ENCODE measurements at places on chromosomes 2 and 18.

GRCh38 chr18:7329016-7329415, 98.1 kb downstream of the LRRC30 start:
- no peak for DNase-seq

DNA sequence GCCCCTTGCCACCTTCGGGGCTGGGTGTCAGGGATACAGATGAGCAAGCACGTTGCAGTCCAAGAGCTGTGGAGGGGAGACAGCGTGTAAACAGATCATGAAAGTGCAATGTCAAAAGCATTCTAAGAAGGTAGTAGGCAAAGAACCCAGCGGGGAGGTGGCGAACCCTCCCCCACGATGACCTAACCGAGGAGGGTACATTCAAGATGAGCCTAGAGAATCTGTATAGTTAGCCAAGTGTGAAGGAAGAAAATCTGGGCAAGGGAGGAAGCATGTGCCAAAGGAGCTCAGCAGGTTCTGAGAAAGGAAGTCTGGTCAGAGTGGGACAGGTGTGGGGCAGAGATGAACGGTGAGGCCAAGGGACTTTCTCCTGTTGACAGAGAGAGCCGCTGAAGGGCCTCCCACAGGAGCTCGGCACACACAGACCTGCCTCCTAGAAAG, 106.9 kb downstream of the SP3 start:
- no peak for DNase-seq

- DNase-seq: peak; percentile 27
These were observed 32.8 kb downstream of the TTC32 start for GRCh38 chr2:19868701-19869580.

DNA sequence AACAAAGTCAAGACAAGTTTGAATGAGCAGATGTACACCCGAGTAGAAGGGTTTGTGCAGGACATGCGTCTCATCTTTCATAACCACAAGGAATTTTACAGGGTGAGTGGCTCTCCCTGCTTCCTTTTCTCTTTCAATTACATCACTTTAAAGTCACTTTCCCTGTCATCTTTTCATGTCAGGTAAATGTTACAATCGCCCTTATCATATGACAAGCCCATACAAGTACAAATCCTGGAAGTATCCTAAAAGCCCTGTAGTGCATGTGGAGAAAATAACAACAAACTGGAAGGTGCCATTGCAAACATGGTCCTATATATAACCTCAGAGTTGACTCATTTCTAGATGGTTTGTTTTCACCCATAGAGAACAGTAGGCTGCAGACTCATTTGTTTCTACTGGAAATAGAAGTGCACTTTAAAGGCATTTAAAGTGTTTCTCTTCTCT, 126.0 kb downstream of the SP100 start:
- no peak for DNase-seq

DNA sequence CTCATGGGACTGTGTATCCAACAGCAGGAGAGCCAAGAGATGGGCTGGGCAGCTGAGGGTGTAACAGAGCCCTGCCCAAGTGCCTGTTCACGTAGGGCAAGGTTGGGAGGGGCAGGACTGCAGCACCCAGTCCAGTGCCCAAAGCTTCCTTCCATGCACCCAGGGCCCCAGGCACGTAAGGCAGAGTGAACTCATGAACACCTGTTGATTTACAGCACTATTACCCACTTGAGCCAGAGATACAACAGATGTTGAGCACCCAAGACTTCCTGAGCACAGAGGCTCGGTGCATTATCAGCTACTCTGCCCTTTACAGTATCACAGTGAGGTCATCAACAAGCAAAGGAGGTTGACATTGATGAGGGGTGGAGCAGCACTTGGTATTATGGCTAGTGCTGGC, 50.2 kb upstream of the FHL2 start:
- no peak for DNase-seq

GRCh38 chr2:174971868-174972781, 33.1 kb downstream of the CHN1 start:
- DNase-seq: no peak

GRCh38 chr18:14925281-14925709, 177.3 kb downstream of the ANKRD30B start:
- DNase-seq: no peak

- no peak for DNase-seq
These were observed 1463.6 kb downstream of the LRP1B start for GRCh38 chr2:140667203-140667602.

DNA sequence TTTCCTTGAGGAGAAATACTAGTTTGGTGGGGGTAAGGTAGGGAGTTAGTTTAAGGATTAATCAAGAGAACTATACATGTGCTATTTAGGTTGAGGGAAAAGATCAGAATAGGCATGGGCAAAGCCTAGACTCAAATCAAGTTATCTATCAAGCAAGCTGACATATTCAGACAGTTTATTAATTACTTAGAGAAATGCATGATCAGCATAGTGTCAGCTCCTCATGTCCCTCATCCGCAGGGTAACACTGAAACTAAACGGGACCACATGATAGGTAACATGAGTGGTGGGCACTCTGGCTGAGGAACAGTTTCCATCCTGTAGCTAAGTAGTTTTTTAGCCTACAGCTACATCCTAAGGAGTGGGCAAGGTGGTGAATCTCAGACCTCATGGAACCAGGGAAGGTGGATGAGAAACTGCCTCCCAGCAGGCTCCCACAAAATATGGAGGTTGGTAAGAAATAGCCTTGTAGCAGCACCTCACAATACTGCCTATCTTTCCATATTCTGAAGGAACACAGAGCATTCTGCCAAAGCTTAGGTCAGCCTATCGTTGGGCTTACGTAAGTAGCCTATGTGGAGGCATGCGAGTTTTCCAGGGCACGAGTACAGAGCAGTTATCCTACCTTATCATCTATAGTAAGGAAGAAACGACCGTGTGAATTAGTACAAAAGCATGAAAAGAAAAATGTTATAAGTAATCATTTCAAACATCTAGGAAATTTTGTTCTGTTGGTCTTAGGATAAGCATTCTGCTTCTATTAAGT, 18.4 kb downstream of the ZC3H6 start:
- no peak for DNase-seq

DNA sequence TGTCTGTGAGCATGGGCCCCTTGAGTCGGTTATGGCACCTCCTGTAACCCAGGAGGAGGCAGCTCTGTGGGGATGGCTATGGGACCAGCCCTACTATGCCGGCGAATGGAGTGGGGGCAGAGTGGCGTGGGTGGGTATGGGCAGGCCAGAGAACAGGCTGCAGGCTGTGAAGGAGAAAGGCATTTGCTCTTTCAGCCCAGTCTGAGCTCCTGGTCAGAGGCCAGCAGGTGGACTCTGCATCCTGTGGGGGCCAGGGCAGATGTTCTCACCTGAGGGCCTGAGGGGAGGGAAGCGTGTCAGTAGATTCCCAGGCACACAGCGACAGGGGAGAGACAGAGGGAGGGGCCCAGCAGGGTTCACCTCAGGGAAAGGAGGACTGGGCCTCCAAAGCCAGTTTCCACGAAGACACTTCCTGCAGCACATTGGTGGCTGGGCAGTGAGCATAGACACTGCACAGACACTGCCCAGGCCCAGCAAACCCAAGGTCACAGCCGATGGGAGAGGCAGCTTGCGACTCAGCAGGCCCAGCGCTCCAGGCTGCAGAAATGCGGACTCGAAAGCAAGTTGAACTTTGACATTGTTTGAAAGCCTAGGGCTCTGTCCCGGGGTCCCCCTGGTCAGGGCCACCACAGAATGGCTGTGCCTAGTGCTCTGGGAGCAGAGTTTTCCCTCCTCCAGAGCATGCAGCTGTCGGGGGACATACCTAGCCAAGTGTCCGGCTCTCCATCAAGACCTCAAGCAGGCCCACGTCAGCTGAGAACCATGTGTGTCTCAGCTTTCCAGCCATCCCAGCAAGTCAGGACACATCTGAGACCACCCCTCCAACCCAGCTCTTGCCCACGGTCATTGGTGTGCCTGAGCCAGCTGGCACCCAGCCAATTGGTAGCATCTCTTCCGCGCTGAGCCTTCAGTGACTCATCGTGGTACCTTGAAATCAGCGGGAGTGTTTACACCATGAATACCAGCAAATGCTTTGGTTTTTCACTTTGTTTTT, 53.8 kb downstream of the TGOLN2 start:
- no peak for DNase-seq

DNA sequence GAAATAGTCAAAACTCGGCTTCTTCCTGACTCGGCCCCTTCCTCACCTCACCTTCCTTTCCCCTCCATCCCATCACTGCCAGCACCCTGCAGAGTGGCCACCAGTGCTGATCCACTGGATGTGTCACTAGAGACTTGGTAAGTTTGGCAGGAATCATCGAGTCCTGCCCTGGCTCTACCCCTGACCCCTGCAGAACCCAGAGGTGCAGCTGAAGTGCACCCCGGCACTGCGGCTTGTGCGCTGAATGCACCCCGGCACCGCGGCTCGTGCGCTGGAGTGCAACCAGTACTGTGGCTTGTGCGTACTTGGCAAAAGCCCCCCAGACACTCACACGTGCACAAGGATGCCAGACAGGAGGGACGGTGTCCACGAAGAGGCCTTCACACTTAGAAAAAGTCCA, 206.5 kb downstream of the SNTG2 start:
- DNase-seq: no peak

- DNase-seq: no peak
These were observed 569.2 kb downstream of the ZEB2 start for GRCh38 chr2:143950704-143951103.

DNA sequence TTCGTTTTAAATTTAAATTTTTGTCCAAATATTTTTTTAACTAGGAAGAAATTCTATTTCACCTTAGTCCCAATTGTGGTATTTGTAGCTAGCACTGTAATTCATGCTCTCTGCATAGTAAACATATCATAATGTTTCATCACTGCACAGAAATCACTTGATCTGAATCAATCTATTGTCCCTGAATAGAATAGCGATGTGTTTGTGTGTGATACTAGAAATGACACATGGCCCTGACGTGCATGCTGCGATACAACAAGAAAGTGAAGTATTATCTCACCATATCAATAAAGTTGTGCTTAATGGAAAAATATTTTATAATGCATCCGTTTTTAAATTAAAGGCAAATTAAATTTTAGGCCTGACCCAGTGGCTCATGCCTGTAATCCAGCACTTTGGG, 10.0 kb downstream of the TTL start:
- DNase-seq: no peak

GRCh38 chr2:26086155-26086637, 52.3 kb downstream of the RAB10 start:
- DNase-seq: no peak

DNA sequence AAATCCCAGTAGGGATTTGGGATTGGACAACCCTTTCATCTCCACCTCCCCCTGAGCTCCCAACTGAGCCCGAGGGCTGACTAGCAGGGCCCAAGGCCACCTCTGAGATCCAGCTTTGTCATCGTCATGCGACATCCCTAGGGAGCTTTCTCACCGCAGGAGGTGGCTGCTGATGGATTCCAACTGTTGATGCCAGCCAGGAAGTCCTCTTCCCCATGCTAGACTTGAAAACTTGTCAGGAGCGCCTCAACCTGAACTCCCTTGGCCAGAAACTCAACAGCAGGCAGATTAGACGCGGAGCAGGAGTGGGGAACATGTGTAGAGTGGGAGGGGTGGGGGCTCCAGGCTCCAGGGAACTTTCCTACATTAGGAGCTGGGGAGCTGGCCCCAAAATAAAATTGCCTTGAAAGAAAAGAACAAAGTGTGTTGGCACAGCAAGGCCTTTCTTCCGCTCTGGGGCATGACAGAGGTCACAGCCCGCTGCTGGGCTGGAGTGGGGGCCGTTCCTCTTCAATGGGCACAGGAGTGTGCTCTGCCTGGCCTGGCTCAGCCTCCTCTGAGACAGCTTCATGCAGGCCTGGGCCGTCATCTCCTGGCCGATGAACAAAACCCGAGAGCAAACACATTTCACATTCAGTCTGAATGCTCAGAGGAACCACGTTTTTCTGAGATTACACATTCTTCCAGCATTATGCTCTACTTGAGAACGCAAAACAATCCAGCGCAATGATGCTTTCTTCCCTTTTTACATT, 34.5 kb downstream of the EMILIN2 start:
- no peak for DNase-seq

DNA sequence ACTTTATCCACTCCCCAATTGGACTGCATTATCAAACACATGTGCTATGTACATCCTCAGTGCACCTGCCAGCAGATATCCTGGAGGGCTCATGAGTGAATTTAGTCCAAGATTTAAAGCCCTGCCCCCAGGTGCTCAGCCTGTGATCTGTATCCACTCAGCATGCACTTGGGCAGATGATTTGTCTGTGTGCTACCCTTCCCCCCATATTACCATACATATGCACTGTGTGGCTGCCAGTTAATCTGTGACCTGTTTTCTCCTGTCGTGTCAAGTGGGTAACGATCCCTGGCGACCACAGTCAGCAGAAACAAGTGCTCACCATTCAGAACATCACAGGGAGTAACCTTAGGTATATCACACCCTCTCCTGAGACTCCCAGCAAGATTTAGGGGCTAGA, 10.2 kb downstream of the NAGK start:
- DNase-seq: no peak

DNA sequence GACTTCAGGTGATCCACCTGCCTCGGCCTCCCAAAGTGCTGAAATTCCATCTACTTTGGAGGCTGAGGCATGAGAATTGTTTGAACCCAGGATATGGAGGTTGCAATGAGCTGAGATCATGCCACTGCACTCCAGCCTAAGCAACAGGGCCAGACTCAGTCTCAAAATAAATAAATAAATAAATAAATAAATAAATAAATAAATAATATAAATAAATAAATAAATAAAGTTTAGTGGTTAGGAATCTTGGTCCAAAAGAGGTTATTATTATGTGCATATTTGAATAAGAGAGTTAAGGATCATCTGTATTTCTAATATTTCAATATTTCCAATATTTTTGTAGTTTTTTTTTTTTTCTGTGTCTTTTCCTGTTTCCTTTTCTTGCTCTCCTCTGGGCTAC, 90.8 kb downstream of the HS6ST1 start:
- DNase-seq: no peak

- no peak for DNase-seq
These were observed 37.4 kb downstream of the AFF3 start for GRCh38 chr2:100104718-100105677.

DNA sequence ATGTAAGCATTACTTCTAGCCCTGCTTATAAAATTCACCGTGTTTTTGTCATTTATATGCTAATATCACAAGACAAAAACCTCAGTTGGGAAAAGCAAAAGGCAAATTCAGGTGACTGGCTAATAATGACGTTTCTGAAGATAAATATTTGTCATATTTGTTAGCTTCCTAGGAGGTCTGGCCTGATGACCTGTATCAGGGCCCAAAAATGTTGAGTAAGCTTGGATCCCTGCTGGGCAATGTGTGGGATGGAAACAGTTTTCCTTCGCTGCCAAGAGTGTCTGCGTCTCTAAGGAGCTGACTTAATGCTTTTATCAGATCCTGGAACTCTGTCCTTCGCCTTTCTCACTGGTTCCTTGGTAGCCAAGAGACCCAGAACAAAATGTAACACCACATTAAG, 230.1 kb upstream of the PXDN start:
- no peak for DNase-seq
